ENCODE measurements at places on chromosomes 3 and 15. TPM values are rescaled to one million over a fixed set of nuclear protein-coding genes. Genes with fewer than 3 reads are reported as not detected.
A peak's percentile ranks its signal among the peaks of the same experiment; 100 is the strongest.

BTLA gene
- total RNA-seq: 1.2 TPM

LEKR1 gene
- total RNA-seq: 9.1 TPM

GRCh38 chr15:93200081-93200836, 111.2 kb upstream of the RGMA start:
- no peak for DNase-seq
- H3K4me3 ChIP-seq: no peak overlapping the region
- H3K27me3 ChIP-seq: no peaks in the 10 kb centered on the region

GRCh38 chr15:100968050-100968966, 49.2 kb downstream of the LRRK1 start:
- H3K4me1 ChIP-seq: no peaks in the 10 kb centered on the region
- no peak for DNase-seq
- no peak overlapping the region for H3K4me3 ChIP-seq
- no peak overlapping the region for H3K27ac ChIP-seq
- H3K36me3 ChIP-seq: no peaks in the 10 kb centered on the region

DNA sequence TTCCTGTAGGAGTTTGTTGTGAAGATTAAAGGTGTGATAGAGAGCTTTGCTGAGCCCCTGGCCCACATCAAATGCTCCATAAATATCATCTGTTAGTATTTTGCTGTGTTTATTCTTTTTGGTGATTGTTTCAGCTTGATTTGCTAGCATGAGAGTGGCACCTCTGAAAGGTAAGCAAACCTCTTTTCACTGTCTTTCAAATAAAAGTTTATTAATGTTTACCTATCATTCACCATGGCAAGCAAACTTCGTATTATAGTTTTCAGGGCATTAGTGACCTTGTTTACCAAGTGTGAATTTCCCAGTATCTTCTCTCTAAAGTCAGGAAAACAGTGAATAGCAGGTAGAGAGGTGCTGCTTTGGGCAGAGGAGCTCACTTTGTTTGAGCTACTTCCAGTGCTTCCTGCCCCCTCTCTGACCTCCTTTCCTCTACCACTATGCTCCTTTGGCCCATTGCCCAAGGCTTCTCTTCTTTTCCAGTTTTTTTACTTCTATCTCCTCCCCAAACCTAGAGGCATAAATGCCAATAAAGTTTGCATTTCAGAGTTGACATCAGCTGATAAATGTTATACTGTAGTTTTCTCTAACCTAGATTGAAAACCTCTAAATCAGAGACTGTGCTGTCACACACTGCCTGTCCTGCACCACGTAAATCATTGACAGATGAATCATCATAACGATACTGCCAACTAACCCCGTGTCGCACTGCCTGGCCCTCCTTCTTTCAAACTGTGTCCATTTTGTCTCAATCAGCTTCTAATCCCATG, 569.0 kb downstream of the TUSC7 start:
- H3K27me3 ChIP-seq: no peaks in the 10 kb centered on the region
- H3K36me3 ChIP-seq: no peaks in the 10 kb centered on the region
- H3K4me1 ChIP-seq: no peaks in the 10 kb centered on the region
- DNase-seq: peak; percentile 64
- H3K27ac ChIP-seq: no peak overlapping the region

DNA sequence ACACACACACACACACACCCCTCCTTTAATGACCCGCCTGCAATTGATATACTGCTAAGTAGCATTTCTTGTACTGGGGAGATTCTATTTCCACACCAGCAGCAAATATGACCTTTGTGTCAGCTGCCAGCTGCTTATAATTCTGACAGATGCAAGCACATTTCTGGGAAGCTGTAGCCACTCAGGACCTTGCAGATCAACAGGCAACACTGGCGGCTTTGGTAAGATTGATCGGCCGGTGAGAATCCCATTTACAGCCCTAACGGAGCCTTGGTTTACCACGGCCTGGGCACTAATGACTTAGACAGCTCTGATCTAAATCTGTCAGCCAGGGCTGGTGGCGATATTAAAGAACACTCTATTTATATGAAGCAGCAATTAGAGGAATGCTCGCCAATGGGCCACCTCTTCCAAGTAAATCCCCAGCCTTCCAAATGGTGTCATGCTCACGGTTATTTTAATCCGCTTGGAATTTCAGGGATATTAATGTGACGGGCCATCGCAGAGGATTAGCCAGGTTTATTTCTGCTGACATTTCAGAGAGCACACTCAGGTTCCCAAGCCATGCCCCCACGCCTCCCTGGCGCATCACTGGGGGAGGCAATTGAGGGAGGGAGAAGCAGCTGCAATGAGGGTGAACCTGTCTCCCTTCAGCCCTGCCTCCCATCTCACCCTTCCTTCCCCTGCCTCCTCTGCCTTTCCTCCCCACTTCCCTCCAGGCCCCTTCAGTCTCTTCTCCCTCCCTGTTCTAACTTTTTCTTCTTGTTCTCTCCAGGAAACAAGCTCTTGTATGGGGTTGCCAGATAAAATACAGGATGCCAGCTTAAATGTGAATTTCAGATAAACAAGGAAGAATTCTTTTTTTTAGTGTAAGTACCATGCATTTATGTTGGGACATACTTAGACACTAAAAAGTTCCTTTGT, 287.0 kb downstream of the TLE3 start:
- H3K27ac ChIP-seq: no peak overlapping the region
- no peaks in the 10 kb centered on the region for H3K36me3 ChIP-seq
- no peak overlapping the region for H3K4me3 ChIP-seq
- no peaks in the 10 kb centered on the region for H3K4me1 ChIP-seq
- no peaks in the 10 kb centered on the region for H3K27me3 ChIP-seq
- DNase-seq: no peak

DNA sequence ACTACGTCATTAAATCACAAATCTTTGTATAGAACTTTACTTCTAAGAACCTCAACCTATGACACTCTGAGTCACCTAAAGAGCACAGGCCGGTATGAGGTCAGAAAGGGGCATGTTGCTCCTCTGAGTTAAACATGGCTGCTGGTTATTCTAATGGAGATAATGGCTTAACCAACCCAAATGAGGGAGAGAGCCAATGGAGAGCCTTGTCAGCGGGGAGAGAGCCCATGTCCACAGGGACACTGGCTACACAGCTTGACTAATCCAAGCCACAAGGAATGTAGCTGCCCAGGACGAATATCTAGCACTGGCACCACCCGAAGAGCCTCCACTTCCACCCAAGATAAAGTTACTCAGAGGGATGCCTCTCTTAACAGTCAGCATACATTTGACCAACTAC, 77.0 kb upstream of the STAC start:
- no peak overlapping the region for H3K4me3 ChIP-seq
- H3K36me3 ChIP-seq: no peaks in the 10 kb centered on the region
- H3K4me1 ChIP-seq: no peaks in the 10 kb centered on the region
- DNase-seq: no peak
- no peak overlapping the region for H3K27ac ChIP-seq

- H3K4me1 ChIP-seq: no peaks in the 10 kb centered on the region
- H3K27ac ChIP-seq: no peak overlapping the region
- H3K4me3 ChIP-seq: no peak overlapping the region
- DNase-seq: no peak
Observed at GRCh38 chr3:22450786-22451400, 699.9 kb upstream of the ZNF385D start.

DNA sequence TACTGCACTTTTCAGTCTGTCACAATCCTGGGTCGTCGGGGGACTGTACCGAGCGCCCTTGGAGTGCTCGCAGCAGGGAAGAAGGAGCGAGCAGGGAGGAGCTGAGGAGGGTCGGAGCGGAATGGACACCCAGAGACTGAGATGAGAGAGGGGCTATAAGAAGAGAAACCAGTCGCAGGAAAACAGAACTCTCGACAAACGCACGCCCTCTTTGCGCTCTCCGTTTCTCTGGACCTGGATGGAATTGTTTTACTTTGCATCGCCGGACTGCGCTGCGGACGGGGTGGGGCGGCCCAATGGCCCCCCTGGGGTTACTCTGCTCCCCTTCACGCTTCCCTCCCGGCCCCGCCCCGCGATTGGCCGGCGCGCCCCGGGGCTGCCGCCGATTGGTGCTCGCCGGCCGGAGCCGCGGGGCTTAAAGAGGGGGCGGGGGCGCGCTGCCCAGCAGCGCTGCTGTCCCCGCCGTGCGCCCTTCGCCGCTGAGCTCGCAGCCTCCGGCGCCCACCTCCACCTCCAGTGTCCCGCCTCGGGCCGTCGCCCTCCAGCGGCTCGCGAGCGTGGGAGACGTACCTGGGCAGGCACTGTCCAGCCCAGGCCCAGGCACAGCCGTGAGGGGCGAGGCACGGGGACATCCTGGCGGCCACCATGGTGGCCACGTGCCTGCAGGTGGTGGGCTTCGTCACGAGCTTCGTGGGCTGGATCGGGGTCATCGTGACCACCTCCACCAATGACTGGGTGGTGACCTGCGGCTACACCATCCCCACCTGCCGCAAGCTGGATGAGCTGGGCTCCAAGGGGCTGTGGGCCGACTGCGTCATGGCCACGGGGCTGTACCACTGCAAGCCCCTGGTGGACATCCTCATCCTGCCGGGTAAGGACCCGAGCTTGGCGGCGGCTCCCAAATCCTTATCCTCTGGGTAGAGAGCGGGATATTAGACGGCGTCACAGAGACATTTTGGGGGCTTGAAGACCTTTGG, at the start of gene CLDN11:
CLDN11 (plus strand) TSS at position 447 of the 977 bp plus-strand sequence; CDS start at position 646, 199 bp downstream.
- H3K4me1 ChIP-seq: peaks cover 23% of the 10 kb centered on the region
- peaks cover 6% of the 10 kb centered on the region for H3K27me3 ChIP-seq
- peak within 1 kb of the TSS; percentile 43 for H3K27ac ChIP-seq
- no peaks in the 10 kb centered on the region for H3K36me3 ChIP-seq

DNA sequence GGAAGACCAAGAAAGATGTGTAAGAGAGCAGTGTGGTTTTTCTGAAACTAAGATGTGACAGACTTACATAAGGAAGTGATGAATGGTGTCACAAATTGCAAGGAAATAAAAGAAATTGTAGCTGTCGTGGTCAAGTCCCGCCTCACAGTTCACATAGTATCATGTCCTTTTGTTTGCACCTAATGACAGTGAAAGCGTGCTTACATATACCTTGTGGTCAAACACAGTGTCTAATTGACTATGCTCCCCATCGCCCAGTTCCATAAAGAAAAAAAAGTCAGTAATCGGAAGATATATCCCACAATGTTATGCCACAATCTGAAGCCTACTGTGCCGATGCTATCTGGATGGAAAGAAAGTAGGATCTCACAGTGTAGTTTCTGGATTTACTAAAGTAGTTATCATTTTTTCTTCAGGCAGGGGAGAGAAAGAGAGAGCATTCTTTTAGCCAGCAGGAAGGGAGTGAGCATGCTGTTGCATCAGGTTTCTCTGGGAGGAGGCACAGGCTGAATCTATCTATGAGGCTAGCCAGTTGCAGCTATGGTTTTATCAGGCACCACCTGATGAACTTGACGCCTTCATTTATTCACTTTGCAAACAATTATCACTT, 9.8 kb upstream of the PLSCR1 start:
- H3K27ac ChIP-seq: no peak overlapping the region
- DNase-seq: no peak
- H3K36me3 ChIP-seq: no peaks in the 10 kb centered on the region
- H3K4me3 ChIP-seq: no peak overlapping the region
- no peaks in the 10 kb centered on the region for H3K4me1 ChIP-seq
- no peaks in the 10 kb centered on the region for H3K27me3 ChIP-seq

GRCh38 chr15:89171136-89172072, 50.0 kb downstream of the RLBP1 start:
- no peak overlapping the region for H3K4me3 ChIP-seq
- H3K4me1 ChIP-seq: no peaks in the 10 kb centered on the region
- peak; percentile 66 for DNase-seq
- no peak overlapping the region for H3K27ac ChIP-seq
- peaks cover 14% of the 10 kb centered on the region for H3K36me3 ChIP-seq

DNA sequence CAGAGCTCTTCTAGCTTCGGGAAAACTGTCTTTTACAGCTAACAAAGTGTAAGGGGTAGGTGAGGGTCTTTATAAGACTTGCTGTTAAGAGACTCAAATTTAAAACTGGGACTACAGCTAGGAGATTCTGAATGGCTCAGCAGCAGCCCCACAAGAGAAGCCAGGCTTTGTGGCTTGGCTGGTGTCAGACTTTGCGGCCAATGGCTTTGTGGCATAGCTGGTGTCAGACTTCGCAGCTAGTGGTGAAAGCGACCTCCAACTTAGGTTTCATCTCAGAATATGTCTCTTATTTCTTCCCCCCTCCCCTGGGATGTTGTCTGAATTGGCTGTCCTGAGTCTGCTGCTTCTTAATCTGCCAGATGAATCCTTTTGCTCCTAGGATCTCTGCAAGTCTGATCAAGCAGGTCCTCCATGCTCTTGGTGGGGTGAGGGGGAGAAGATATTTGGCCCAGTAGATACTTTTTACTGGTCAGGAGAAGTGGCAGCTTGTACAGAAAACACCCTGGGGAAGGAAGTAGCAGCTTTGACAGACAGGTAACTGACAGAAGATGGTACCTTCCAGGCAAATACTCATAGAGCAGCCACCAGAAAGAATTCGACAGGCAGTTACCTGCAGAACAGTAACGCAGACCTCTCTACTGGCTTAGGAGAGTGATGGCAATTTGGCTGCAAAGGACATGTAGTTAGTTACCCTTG, 8.4 kb downstream of the BOC start:
- no peak for DNase-seq
- H3K27me3 ChIP-seq: no peaks in the 10 kb centered on the region
- no peak overlapping the region for H3K4me3 ChIP-seq
- no peaks in the 10 kb centered on the region for H3K36me3 ChIP-seq

DNA sequence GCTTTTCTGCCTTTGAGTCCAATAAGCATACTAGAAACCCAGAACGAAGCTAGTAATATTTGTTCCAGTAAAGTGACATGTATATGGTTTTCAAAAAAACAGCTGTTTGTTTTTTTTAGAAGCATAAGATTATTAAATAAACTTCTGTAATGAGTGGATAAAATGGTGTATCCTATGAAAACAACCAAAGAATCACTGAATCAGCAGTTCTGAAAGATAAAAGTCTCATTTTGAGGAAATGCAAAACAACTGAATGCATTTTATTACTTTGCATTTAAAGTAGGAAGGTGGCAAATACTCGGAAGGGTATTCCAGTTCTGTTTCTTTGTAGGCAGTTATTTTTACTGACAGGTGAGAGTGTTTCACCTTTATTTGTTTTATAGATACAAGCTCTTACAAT, 107.0 kb downstream of the CNTN4 start:
- H3K36me3 ChIP-seq: no peaks in the 10 kb centered on the region
- no peak for DNase-seq
- no peak overlapping the region for H3K4me3 ChIP-seq

- no peak overlapping the region for H3K4me3 ChIP-seq
- DNase-seq: no peak
- H3K27me3 ChIP-seq: no peaks in the 10 kb centered on the region
Observed at GRCh38 chr3:157755233-157755632, 252.0 kb upstream of the VEPH1 start.

GRCh38 chr3:34683851-34684250, 885.4 kb downstream of the PDCD6IP start:
- peak; percentile 73 for DNase-seq
- no peaks in the 10 kb centered on the region for H3K27me3 ChIP-seq
- H3K4me1 ChIP-seq: no peaks in the 10 kb centered on the region
- no peak overlapping the region for H3K4me3 ChIP-seq

Measured in Peyer's patch (tissue), 4 donors.